Activated naive CD4-positive, alpha-beta T cell treated with anti-CD3 and anti-CD28 coated beads, Interleukin-2, amount 10 ng/mL, durations not matched to agents 5 hours and 36 hours (primary cell): ENCODE measurements at places on chromosomes 3 and 15. TPM values are rescaled to one million over a fixed set of nuclear protein-coding genes. Genes with fewer than 3 reads are reported as not detected.

Gene NPAP1
- not detected for total RNA-seq

Gene NFKBIZ
- total RNA-seq = 74.8 TPM

Gene CD200
- 8.6 TPM for total RNA-seq

Gene KLF15
- total RNA-seq = not detected

Gene SRGAP3
- 5.8 TPM for total RNA-seq

Gene PP2D1
- total RNA-seq = not detected

Gene USF3
- 24.2 TPM for total RNA-seq

Gene NUP210
- 162 TPM for total RNA-seq

Gene CLDN16
- total RNA-seq = not detected

Gene PCOLCE2
- total RNA-seq = not detected

Gene IGSF11
- total RNA-seq = 0.55 TPM

Gene SPSB4
- not detected for total RNA-seq

Gene EDEM1
- total RNA-seq = 115 TPM

Gene CDHR4
- total RNA-seq = not detected

Gene CADM2
- total RNA-seq = not detected

Gene TRPM1
- not detected for total RNA-seq

Gene DNAH12
- total RNA-seq = 0.08 TPM

Gene ST3GAL6
- total RNA-seq = not detected

Gene HHATL
- total RNA-seq = not detected

Gene NANOGP8
- not detected for total RNA-seq

Gene MUC20
- total RNA-seq = 3.2 TPM

Gene INKA1
- 0.45 TPM for total RNA-seq

Gene SLC12A8
- 0.68 TPM for total RNA-seq

Gene RASGRP1
- 160 TPM for total RNA-seq
